ENCODE measurements at places on chromosomes 6 and 20.
A peak's percentile ranks its signal among the peaks of the same experiment; 100 is the strongest.

- no peak for DNase-seq
These were observed 598.1 kb downstream of the PHF3 start for GRCh38 chr6:64233746-64234145.

DNA sequence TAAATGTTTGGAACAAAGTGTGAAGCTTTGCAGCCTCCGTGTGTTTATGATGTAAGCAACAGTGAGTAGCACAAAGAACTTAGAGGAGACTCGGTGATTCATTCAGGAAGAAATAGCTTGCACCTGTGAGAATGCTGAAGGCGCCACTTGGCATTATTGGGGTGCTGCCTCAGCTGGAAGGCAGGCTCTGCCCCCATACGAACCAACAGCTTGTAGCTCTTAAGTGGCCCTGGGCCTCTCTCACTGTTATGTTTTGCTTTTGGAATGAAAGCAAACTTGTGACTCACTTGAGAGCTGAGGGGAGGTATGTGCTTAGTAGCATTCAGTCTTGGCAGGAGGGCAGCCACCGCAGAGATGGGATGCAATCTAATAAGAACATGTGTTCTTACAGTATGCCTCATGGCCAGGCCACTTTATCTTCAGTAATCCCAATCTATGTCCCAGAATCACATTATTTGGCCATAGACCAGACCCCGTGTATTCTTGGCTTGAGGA, 310.7 kb downstream of the EYA4 start:
- peak; percentile 50 for DNase-seq

DNA sequence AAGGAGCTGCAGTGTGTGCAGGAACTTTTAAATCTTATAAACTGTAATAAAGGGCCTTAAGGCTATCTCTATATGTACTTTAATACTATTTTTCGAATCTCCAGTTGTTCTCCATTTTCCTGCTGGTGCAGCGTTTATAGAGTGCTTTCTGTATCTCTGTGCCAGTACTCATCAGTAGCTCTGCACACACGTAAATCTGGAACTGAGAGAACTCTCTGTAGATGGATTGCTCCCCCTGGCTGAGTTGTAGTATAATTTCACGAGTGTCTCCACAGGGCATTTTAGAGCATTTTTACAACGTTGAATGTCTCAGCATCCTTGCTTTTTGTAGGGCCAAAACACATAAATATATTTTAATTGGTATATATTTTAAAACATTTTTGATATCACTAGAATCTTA, 256.5 kb downstream of the TRDN start:
- no peak for DNase-seq

- DNase-seq, result no peak
These were observed 122.3 kb downstream of the PREX1 start for GRCh38 chr20:48705240-48706115.

GRCh38 chr6:11828262-11828870, 49.8 kb upstream of the ADTRP start:
- DNase-seq, result no peak

GRCh38 chr6:20732896-20733295, 198.6 kb downstream of the CDKAL1 start:
- no peak for DNase-seq

DNA sequence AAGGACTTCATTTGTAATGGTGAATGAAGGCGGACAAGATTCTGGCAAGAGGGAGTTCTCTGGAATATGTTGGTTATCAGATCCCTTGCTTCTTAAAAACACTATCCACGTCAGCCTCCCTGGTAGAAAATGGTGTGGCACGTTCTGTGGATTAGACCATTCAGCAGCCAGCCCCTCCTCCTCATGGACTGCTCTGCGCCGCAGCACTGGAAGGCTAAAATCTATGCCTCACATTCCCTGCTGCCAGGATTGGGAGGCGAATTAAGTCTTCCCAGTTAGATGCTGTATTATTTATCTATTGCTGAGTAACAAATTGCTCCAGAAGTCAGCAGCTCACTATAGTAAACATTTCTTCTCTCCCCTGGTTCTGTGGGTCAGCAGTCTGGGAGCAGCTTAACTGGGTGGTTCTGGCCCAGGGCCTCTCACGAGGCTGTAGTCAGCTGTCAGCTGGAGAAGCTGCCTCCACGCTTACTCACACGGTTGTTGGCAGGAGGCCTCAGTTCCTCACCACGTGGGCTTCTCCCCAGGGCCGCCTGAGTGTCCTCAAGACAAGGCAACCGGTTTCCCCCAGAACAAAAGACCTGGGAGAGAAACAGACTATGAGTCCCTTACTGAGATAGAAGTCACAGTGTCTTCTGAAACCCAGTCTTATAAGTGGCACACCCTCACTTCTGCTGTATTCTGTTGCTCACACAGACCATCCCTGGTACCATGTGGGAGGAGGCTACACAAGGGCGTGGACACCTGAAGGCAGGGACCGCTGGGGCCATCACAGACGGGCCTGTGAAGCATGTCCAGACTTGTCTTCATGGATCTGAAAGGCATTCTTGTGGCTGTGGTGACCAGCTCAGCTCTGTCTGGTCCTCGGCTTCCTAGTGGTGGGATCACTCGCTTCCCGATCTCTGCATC, 101.0 kb downstream of the NRN1 start:
- DNase-seq, result peak; percentile 72

GRCh38 chr20:4150070-4150441, 134.7 kb upstream of the RNF24 start:
- no peak for DNase-seq

- no peak for DNase-seq
These were observed 4.4 kb upstream of the FLRT3 start for GRCh38 chr20:14341801-14342200.

DNA sequence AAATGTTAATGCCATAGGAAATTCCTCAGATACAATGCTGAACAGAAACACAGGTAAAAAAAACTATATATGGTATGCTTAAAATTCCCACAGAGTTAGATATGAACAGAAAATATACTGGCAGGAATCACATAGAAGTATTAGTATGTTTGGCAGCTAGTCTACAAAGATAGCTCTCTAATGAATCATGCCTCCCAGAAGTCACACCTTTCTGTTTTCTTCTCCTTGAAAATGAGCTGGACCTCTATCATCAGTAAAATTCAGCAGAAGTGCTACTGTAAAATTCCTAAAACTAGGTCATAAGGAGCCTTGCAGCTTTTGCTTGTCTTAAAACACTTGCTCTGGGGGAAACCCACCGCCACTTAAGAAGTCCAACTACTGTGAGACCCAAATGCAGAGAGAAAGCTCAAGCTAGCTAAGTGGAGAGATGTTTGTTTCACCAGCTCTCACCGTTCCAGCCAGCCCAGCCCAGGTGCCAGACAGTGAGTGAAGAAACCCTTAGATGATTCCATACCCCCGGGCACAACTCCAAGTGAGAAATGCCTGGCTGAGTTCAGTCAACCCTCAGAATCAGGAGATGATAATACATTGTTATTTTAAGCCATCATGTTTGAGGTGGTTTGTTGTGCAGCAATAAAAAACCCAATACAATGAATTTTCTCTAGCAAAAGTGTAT, 43.0 kb downstream of the TSPYL4 start:
- no peak for DNase-seq

DNA sequence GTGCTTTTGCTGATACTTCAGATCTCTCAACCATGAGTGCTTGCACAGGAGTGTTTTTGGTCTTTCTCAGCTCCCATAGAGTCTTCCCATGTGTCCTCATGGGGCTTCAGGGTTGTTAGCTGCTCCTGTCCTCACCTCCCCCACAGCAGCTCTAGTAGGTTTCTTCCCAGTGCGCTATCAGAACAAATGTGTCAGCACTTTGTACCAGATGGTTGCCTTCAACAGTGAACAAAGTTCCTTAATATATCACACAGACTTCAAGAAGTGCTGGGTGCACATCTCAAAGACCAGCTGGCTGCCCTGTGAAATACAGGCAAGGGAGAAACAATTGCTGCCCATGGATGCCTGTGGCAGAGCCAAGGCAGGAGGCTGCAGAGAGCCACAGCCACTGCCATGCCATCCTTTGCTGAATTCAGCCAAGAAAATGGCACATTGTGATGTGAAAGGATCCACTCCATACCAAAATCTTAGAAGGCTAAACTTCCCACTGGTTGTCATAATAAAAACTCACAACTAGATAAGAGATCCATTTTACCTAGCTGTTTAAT, 471.3 kb downstream of the C6orf118 start:
- no peak for DNase-seq

DNA sequence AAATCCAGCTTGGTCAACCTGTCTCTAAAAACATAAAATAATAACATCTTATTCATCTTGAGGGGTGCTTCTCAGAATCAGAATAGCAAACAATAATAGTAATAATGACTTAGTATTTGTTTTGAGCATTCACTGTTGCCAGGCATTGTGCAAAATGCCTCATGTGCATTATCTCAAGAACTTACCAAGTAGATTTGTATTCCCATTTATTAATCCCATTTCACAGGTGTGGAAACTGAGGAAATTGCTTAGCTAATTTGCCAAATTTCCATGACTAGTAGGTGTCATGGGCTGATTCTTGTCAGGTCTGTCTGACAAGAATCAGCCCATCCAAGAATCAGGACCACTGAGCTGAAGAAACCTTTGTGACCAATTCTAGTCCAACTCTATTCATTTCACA, 5.5 kb downstream of the TTBK1 start:
- DNase-seq, result no peak

- no peak for DNase-seq
These were observed 20.1 kb downstream of the SRC start for GRCh38 chr20:37365760-37366638.

DNA sequence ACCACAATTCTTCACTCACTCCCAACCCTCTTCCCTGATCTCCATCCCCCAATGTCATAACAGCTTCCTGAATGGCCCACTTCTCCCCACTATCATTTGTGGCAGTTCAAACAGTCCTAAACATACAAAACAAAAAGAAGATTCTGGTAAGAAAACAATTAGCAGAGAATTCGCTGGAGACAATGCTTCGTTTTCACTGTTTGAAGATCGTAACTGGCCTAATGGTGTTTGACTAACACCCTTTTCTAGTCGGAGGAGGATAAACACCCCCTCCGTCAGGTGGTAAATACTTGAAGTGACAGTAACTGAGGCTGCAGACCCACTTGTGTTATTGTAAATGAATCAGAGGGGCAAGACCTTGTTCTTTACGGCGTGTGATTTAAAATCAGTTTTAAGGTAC, 3.8 kb downstream of the EYA2 start:
- DNase-seq, result no peak

GRCh38 chr6:34082864-34083626, 62.8 kb downstream of the GRM4 start:
- DNase-seq, result no peak

- DNase-seq, result no peak
These were observed 686.0 kb upstream of the MMS22L start for GRCh38 chr6:97969065-97969464.

GRCh38 chr6:113411011-113411410, 446.1 kb upstream of the MARCKS start:
- no peak for DNase-seq

DNA sequence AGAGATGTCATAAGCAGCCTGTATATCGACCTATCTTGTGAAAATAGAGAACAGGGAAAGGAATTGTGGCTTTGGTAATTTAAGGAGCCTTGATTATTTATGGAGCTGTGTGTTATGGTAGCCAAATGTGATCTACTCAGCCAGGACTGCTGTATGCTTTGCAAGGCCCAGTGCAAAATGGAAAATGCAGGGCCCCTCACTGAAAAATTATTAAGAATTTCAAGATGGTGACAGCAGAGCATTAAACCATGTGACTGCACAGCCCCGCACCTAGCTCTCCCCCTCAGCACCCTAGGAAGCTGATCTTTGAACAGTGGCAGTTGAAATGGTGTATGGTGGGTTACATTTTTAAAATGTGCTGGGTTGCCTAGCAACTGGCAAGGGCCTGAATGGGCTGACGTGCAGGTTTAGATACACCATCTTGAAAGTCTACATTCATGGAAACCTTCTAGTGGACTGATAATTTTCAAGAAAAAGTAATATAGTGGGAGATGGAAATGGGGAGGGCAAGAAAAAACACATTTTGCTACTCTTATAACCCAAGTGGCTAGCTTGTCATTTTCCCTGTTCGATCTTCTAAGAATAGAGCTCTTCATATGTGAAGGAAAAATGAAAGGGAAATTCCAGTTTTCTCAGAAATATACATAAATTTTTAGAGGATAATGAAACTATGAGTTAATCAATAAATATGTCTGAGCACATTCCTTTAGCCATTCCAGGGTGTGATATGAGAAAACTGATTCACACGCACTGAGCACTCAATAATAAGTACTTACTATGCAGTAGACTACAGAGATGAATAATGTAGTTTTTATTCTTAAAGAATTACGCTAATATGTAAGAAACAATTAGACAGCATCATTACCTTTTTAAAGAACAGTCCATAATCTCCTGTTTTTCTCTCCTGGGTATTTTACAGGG, 208.0 kb downstream of the ARHGAP18 start:
- no peak for DNase-seq

GRCh38 chr6:82720992-82721391, 344.6 kb downstream of the UBE3D start:
- no peak for DNase-seq

- no peak for DNase-seq
These were observed 316.9 kb upstream of the RNF24 start for GRCh38 chr20:4332121-4332860.

DNA sequence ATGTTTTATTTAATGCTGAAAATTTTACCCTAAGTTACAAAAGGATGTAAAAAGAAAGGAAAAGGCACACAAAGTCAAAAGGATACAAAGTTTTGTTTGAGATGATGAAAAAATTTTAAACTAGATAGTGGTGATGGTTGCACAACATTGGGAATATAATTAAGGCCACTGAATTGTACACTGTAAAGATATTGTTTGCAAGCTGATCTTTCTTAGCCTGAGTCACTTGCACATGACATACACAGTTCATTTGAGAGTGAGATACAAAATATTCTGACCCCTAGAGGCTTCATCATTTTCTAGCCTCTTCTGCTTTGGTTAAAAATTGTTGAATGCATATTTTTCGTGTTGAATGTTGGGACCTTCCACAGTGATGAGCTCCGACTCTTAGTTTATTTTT, 462.6 kb downstream of the HDGFL1 start:
- no peak for DNase-seq

DNA sequence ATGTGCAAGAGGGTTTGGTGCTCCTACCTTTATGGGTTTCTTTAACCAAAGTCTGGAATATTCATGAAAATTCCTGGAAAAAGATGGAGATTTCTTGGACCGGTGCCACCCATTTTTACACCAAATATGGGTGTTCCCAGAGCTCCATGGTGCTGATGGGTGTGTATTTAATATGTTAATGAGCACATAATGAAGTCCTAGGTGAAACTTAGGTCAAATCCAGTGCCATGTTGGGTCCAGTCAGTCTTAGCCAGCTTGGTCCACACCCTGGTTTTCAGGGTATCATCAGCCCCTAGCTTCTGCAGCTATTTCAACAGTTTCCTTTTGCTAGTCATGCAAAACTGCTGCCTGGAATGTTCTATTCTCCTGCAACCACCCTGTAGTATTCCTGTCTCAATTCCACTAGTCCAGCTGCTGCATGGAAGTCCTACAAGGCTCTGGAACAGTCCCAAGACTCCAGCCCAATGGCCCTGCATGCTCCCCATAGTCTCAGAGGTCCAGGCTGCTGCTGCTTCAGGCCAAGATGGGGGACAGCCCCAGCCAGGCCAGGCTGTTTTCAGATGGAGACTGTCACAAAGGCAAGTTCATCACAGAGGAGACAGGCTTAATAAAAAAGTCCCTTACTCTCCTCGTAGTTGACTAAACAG, 31.8 kb downstream of the CST9L start:
- no peak for DNase-seq

GRCh38 chr20:51002633-51003032, 20.3 kb downstream of the KCNG1 start:
- no peak for DNase-seq

- DNase-seq, result no peak
These were observed 37.1 kb downstream of the HIVEP1 start for GRCh38 chr6:12049165-12049564.
